Mucosa of descending colon (tissue), 3 donors: ENCODE measurements at places on chromosomes 5 and 9. TPM values are rescaled to one million over a fixed set of nuclear protein-coding genes. Genes with fewer than 3 reads are reported as not detected.

DNA sequence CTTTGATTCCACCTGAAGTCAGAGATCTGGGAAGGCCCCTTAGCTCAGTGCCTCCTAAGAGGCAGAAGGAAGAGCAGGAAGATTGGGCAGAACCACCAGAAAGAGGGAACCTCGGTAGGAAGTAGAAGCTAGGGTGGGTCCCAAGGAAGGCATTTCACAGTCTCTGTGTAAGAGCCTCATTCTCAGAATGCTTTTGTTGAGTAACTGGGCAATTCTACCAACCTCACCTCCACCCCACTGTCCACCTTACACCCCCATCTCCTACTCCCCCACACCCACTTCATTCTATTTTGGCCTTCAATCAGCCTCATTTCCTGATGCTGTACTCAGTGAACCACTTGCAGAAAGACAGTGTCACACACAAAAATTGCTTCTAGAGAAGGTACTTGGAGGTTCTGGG, 3.5 kb downstream of the HBEGF start:
- DNase-seq = no peak

- no peak for DNase-seq
Measured at GRCh38 chr5:139915266-139915665, 119.7 kb downstream of the PSD2 start.

DNA sequence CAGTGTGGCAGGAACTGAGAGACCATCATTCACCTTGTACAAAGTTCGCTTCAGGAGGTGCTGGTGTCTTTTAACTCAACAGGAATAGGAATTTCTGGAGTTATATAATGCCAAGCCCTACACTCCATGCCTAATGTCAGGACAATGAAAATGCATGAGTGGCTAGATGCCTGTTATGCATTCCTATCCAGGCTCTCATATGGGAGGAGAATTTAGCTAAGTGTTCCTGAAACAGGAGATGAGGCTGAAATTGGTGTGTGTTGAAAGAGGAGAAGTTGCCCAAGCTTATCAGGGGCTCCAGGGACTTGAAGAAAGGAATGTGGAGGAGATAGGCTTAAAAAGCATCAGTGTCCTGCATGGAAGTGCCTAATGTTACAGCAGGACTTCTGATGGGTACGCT, 26.8 kb upstream of the PRUNE2 start:
- DNase-seq = no peak

GRCh38 chr9:111481885-111482636, 2.1 kb downstream of the ECPAS start:
- DNase-seq = no peak

DNA sequence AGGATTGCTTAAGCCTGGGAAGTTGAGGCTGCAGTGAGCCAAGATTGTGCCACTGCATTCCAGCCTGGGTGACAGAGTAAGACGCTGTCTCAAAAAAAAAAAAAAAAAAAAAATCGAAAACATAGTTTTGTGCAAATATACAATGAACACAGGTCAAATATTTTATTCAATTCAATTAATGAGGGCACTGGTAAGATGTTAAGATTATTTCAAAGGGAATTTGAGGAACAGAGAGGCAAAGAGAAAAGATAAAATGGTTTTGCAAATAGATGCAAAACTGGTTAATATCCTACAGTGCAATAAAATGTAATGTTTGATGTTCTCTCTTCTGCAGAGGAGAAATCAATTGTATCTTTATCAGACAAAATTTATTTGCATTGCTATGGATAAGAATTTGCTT, 39.5 kb upstream of the GNE start:
- no peak for DNase-seq

GRCh38 chr5:34736445-34737115, 80.5 kb downstream of the RAI14 start:
- DNase-seq = no peak

- DNase-seq = no peak
Measured at GRCh38 chr5:50751064-50751657, 84.7 kb downstream of the PARP8 start.

- no peak for DNase-seq
Measured at GRCh38 chr9:120616966-120617935, 37.3 kb upstream of the CDK5RAP2 start.

DNA sequence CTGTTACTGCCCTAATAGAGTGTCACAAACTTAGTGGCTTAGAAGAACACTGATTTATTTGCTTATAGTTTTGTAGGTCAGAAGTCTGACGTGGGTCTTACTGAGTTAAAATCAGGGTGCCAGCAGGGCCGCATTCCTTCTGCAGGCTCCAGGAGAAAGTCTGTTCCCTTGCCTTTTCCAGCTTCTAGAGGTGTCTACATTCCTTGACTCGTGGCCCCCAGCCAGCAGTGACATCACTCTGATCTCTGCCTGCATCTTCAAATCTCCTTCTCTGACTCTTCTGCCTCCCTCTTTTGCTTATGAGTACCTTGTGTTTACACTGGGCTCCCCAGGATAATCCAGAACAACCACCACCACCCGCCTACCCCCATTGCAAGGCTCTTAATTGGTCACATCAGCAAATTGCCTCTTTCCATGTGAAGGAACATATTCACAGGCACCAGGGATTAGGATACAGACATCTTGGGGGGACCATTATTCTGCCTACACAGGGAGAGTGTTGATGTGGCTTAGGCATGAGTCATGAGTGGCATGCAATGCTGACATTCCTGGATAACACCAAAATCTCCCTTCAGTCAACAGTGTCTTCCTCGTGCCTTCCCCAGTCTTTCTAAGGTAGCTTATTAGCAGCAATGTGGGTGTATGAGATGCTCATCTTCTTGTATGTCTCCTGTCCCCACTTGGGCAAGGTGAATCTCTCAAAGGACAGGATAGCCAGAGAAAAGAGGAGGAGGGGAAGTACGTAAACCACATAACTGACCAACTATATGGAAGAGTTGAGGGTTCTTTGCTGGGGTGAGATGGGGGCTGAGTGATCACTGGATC, 24.4 kb downstream of the CYFIP2 start:
- DNase-seq = no peak

GRCh38 chr9:136629879-136630661, 32.6 kb upstream of the EGFL7 start:
- peak; percentile 72 for DNase-seq

DNA sequence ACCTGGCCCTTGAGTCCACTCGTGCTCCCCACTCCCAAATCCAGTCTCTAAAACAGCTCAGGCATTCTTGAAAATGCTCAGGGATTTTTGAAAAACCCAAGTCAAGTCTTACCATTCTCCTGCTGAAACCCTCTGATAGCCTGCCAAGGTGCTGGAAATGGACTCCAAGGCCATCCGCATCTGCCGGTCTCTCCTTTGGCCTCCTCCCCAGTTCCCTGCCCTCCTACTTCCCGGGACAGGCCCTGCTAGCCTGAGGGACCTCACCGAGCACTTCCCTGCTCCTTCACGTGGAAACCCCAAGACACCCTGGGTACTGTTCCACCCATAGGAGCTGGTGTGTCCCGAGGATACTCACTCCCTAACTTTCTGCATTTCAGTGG, 49.8 kb upstream of the GADD45G start:
- no peak for DNase-seq

DNA sequence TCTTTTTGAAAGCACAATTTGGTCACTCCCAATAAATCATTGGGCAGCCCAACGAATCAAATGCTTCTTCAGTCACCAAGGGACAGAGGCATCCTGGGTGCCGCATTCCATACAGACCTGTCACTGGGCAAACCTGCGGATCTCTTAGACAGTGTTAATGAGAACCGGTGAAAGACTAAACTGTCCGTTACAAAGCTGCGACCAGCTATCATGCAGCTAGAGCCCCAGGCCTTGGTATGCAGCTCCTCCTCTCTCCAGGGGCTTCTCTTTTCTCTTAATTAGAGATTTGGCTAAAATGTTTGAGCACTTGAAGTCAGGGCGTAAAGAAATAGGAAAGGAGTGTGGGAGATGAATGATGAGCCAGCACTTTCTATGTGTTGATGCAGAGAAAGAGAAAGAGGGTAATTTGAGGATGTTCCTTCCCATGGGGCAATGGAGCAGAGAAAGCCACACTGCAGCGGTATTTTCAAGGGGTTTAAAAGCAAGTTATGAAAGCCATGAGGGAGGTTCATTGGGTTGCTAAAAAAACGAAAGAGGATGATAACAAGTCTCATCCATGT, 175.3 kb downstream of the RFK start:
- no peak for DNase-seq

- no peak for DNase-seq
Measured at GRCh38 chr9:130433168-130433946, 11.4 kb upstream of the ASS1 start.

- peak; percentile 81 for DNase-seq
Measured at GRCh38 chr5:172658961-172659501, 18.0 kb downstream of the NEURL1B start.

Gene C9orf153
- total RNA-seq = 0.35 TPM

Gene PCDHB12
- total RNA-seq = 3.9 TPM

Gene ZNF300
- 3.5 TPM for total RNA-seq

Gene BRD3
- 19.4 TPM for total RNA-seq

Gene NUTM2G
- not detected for total RNA-seq
